Umbilical cord (tissue), 2 donors: ENCODE measurements at places on chromosomes 3 and 15. TPM values are rescaled to one million over a fixed set of nuclear protein-coding genes. Genes with fewer than 3 reads are reported as not detected.

- no peak for DNase-seq
Observed at GRCh38 chr3:134833453-134834163, 38.5 kb downstream of the EPHB1 start.

- DNase-seq: no peak
Observed at GRCh38 chr15:51796847-51797401, 32.5 kb upstream of the TMOD3 start.

DNA sequence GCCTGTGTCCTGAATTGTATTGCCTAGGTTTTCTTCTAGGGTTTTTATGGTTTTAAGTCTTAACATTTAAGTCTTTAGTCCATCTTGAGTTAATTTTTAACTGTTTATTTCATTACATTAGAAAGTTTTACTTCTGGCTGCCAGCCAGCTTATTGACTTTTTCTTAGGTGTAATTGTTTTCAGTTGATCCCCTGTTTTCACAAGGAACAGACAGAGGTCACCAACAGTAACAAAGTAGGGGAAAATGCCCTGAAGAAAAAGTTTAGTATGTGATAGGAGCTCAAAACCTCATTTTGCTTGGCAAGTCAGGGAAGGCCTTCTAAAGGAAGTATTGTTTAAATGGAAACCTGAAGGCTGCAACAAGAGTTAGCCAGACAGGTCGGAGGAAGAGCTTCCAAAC is 10.4 kb downstream of the WDR48 start:
- no peak for DNase-seq

GRCh38 chr3:55571913-55572312 is 84.8 kb upstream of the WNT5A start:
- DNase-seq: peak; percentile 59

GRCh38 chr15:89421219-89421618 is 75.2 kb downstream of the RHCG start:
- no peak for DNase-seq

IL5RA gene
- total RNA-seq: 3.9 TPM

- no peak for DNase-seq
Observed at GRCh38 chr3:163852233-163852632, 1226.1 kb downstream of the SI start.

CMC1 gene
- total RNA-seq: 15.2 TPM

SNTN gene
- total RNA-seq: 6.3 TPM

NKIRAS1 gene
- total RNA-seq: 9.9 TPM

MME gene
- 962 TPM for total RNA-seq

- no peak for DNase-seq
Observed at GRCh38 chr3:131242201-131242600, 139.4 kb upstream of the NUDT16 start.

DNA sequence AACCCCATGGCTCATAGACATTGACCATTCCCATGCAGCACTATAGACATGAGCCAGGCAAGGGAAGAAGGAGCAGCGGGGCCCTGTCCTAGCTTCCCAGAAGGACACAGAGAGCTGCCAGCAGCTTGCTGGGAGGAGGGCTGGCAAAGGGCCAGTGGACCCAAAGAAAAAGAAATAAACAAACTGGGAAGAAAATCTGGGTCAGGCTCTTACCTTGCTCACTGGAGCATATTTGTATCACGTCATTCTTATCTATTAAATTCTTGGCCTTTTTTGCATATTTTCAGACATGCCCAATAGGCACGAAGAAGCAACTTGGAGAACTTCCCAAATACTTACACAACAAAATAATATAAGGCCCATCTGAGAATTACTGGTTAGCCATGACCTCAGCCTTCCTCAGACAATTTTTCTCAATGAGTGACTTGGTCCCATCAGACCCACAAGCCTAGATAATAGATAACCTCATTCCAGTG is 28.4 kb downstream of the RASGRP1 start:
- DNase-seq: peak; percentile 67

SQOR gene
- total RNA-seq: 50.6 TPM

DNA sequence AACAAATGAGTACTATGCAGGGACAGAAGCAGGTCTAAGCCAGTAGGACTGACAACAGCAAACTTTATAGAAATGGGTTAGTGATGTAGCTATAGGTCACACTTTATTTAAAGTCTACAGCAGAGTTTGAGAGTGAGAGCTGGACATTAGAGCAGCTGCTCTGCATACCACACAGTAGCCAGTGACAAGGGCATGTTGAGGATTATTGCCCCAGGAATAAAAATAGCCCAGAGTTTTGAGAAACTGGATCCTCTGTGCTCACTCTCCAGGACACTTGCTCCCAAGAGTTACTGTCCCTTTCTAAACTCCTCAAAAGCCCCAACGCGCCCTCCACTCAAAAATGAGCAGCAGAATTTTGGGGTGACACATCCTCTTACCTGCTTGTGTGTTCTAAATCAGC is 21.1 kb downstream of the LRTM1 start:
- no peak for DNase-seq

DNA sequence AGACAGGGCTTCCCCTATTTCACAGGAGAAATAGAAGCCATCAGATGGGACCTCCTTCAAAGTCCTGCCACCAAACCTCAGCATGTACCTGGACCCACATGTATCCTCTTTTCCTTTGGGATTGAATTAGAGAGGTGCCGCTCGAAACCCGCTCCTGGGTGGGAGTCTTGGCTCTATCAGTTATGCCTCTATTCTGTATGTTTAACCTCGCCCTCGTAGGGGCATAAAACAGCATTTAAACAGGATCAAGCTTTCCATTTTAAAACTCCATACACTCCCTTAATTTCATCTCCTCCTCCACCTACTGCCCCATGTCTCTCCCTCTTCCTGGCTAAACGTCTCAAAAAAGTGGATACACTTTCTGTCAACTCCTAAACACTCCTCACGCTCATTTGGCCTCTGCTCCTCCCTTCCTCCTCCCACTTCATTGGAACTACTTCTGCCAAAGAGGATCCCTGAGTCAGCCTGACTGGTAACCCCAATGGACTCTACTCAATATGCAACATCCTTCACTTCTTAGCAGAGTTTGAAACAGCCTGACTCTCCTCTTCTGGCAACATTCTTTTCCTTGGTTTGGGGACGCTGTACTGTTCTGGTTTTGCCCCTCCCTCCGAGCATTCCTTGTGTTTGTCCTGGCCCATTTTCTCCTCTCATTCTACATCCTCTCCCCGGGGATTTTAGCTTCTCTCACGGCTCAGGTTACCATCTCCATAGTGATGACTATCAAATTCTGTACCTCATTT is 23.0 kb upstream of the MUC20 start:
- DNase-seq: no peak

- no peak for DNase-seq
Observed at GRCh38 chr15:91790836-91791235, 62.7 kb upstream of the SLCO3A1 start.

LSAMP gene
- 20.5 TPM for total RNA-seq

- no peak for DNase-seq
Observed at GRCh38 chr3:17013571-17013970, 128.8 kb downstream of the PLCL2 start.

NR1I2 gene
- 0.96 TPM for total RNA-seq

DNA sequence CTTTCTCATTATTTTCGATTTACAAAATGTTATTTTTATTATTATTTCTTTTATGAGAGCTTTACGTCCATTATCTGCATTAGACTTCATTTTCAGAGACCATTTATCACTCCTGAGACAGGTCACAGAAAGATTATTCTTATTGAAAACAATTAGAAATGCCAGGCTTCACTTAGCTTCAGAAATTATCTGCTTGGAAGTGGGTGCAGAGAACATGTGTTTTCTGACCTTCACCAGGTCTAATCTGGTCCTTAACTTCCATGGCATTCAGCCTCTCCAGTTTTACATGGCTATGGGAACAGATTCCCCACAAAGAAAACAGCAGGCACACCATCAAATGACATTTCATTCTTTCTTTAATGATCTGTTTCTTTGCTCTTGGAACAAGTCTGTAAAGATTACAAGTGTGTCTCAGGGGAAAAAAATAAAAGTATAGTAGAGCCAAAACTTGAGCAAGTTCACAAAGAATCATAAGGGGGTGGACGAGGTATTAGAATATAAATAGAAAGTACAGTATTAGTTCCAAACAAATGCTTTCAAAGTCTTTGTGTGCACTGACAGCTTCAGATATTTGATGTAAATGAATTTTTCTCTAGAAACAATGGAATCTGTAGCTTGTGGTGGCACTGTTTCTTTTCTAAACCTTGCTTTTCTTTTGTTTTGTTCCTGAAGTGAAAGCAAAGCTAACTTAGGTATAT is 294.2 kb upstream of the MEIS2 start:
- DNase-seq: no peak

DNA sequence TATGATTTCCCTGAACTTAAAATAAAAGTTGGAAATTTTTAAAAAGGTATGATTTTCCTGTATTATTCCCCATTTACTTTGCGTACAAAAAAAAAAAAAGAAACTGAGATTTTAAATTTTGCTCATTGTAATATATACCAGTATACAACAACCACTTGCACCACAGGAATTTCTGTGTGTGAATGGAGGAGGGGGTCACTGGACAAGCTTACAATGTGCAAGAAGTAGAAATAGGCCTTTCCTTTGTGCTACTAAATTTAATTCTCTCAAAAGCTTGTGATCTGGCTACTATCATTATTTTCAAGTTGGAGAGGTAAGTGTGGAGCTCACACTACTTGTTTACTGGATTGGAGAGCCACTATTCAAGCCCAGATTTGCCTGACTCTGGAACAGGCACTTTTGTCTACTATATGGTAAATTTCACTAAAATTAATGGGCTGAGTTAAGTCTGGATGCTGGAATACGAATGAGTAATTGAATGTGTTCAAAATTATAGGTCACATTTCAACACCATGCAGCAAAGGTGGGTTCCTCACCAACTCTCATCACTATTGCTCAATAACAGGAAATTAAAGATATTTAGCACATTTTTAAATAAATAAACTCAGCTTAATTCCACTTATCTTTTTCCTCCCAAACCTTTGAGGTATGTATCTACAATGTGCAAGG is 148.0 kb upstream of the MBNL1 start:
- no peak for DNase-seq

KBTBD8 gene
- total RNA-seq: 8.9 TPM

- DNase-seq: no peak
Observed at GRCh38 chr15:93895976-93896770, 335.2 kb upstream of the MCTP2 start.

C2CD4B gene
- total RNA-seq: not detected

GRCh38 chr15:69491038-69491505 is 38.5 kb downstream of the RPLP1 start:
- DNase-seq: peak; percentile 74

GRCh38 chr3:166799-167198 is 29.8 kb upstream of the CHL1 start:
- no peak for DNase-seq

- DNase-seq: no peak
Observed at GRCh38 chr15:28943146-28943545, 57.4 kb downstream of the APBA2 start.

CAPN3 gene
- 5.5 TPM for total RNA-seq

DNA sequence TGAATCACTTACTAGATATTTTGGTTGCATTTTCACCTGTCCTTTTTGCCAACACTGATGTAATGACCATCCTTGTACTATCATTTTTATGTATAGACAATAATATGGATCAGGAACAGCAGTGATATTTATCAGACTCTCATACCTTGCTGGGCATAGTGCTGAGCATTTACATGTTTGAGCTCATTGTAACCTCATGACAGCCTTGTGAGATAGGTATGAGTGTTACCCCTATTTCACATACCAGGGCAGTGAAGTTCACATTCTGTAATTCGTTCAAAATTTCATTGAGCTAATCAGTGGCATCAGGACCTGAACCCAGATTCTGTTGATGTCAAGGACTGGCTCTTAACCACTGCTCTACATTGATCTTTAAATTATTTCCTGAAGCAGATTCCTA is 221.5 kb upstream of the TBL1XR1 start:
- no peak for DNase-seq

DNA sequence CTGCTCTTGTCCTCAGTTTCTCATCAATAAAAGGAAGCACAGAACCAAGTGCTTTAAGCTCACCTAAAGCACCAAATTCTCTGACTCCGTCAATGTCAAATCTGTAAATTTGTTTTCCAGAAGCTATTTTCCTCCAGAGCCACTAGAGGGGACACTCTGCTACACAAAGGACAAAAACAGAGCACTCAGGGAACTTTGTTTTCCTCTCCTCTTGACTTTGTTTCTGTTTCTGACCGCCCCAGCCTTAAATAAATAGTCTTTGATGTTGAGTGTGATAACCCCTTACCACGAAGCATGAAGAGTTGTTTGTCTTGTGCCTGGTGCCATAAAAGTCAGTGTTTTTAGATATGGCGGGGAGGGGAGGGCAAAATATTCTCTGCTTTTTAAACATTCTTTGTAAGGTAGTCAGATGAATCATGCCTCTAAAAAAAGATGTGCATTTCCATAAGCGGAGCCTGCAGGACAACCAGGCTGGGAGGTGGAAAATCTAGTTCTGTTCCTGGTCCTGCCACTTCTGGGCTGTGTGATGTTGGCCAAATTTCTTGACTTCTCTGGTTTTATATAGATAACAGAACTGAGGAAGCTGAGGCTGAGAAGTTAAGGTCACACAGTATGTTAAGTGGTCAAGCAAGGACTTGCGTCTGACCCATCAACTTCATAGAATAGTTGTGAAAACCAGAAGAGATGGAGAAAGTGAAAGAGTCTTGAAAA is 7.3 kb upstream of the ZBTB38 start:
- DNase-seq: peak; percentile 90

DNA sequence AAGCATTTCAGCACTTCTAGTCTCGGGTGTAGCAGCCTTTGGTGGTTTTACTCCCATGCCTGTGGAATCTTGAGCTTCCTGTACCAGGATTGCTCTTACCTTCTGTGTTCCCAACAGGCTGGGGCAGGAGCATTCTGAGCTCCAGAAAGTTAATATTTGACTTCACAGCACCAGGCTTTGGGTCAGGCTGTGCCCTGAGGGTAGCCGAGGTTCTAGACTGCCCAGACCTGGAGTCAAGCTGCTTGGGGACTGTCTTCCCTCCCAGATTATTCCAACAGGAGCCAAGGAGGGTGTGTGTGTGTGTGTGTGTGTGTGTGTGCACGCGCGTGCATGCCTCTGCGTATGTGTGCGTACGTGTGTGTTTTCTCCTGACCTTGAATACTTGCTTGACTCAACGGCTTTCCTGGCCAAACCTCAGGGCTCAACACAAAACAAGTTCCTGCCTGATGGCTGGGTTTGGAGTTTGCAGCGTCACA is 94.8 kb downstream of the FLNB start:
- peak; percentile 31 for DNase-seq

HGD gene
- total RNA-seq: not detected

DNA sequence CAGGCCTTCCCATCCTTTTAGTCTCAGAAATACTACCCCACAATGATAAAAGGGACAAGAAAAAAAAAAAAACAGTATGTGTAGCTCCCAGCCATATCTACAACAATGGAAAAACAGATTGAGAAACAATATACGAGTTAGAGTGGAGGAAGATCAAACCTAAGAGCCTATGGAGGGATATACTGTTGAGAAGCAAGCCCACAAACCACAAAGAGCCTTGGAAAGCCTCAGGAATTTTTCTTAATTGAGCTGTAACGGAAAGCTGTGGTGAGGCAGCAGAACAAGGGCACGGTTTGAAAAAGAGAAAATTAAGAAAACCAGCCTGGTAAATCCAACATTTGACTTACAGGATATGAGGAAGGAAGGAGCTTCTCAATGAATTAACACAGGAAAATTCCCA is 21.4 kb downstream of the KPNA1 start:
- DNase-seq: no peak

HYAL1 gene
- 2.9 TPM for total RNA-seq

PLSCR2 gene
- total RNA-seq: not detected

CCDC174 gene
- 14.2 TPM for total RNA-seq
